ENCODE measurements at places on chromosomes 7 and 10. TPM values are rescaled to one million over a fixed set of nuclear protein-coding genes. Genes with fewer than 3 reads are reported as not detected.

Gene GARIN1A
- polyA plus RNA-seq: 1.4 TPM

Gene CPA2
- polyA plus RNA-seq: not detected

Gene TMEM236
- polyA plus RNA-seq: not detected

Gene RADIL
- polyA plus RNA-seq: 0.48 TPM

Gene AKR1C8
- not detected for polyA plus RNA-seq

Gene FAM20C
- 36.6 TPM for polyA plus RNA-seq

Gene SPDYE16
- not detected for polyA plus RNA-seq

Gene BRAT1
- polyA plus RNA-seq: 27.5 TPM

Gene ZNF467
- polyA plus RNA-seq: 0.77 TPM

Gene MINDY4
- polyA plus RNA-seq: 1.9 TPM

DNA sequence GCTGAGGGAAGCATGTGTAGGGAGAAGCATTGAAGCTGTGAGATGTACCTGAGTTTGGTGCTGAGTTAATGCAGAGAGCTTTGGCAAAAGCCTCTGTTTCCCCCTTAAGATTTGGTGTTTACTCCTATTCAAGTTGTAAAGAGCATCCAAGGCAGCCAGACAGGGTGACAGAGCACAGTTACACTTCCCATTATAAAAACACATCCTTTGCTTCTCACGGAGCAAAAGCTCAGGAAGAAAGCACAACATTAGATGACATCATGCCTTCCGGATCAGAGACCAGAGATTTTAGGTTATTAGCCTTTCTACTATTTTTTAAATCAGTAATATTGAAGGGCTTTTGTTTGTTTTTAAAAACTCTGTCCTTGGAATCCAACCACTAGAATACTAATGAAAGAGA lies 182.9 kb downstream of the DOCK4 start:
- no peak overlapping the region for H3K4me3 ChIP-seq
- peaks cover 2% of the 10 kb centered on the region for H3K4me1 ChIP-seq
- no peaks in the 10 kb centered on the region for H3K27me3 ChIP-seq
- H3K27ac ChIP-seq: no peak overlapping the region
- DNase-seq: no peak

DNA sequence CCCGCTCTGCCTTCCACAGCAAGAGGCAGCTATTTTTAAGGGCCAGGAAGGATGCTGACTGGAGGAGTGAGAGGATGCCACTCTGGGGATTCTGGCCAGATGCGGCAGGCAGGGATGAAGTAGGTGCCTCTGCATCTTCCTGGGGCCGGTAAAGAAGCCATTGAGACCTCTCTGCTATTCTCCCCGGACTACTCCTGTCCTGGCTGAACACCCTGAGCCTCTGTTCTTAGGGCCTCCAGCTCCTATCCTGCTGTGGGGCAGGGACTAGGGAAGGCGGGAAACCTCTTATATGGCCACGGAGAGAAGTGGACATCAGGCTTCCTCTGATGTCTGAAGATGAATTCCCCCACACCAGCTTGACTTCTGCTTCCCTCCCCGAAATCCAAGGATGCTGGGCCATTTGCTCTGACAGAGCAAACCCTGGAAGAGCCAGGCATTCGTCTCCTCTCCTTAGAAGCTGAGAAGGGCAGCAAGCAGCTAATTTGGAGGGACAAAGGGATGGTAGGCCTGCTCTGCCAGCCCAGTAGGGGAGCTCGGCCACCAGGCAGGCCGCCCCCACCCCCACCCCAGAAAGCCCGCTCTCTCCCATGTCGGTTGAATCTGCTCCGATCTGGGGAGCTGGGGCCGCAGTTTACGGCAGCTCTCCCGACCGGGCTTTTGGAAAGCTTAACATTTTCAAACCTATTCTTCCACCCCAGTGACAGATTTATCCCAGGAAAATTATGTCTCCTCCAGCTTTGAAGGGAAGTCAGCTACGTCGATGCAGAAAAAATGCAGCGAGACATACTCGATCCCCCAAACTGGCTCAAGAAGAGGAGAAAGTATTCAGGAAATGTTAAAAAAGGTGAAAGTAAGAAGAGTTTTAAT lies 2.8 kb downstream of the FGF8 start:
- H3K4me1 ChIP-seq: peaks cover 2% of the 10 kb centered on the region
- H3K27ac ChIP-seq: no peak overlapping the region
- peaks cover 86% of the 10 kb centered on the region for H3K27me3 ChIP-seq
- H3K4me3 ChIP-seq: no peak overlapping the region

GRCh38 chr10:22649390-22649841 lies 65.0 kb downstream of the PIP4K2A start:
- peaks cover 15% of the 10 kb centered on the region for H3K4me1 ChIP-seq
- H3K27me3 ChIP-seq: no peaks in the 10 kb centered on the region
- no peak for DNase-seq
- H3K4me3 ChIP-seq: no peak overlapping the region
- H3K27ac ChIP-seq: no peak overlapping the region

- no peaks in the 10 kb centered on the region for H3K36me3 ChIP-seq
- no peaks in the 10 kb centered on the region for H3K27me3 ChIP-seq
- no peak overlapping the region for H3K4me3 ChIP-seq
- no peak for DNase-seq
- no peak overlapping the region for H3K27ac ChIP-seq
- no peaks in the 10 kb centered on the region for H3K4me1 ChIP-seq
Measured at GRCh38 chr7:40859965-40860543, 725.2 kb downstream of the SUGCT start.

DNA sequence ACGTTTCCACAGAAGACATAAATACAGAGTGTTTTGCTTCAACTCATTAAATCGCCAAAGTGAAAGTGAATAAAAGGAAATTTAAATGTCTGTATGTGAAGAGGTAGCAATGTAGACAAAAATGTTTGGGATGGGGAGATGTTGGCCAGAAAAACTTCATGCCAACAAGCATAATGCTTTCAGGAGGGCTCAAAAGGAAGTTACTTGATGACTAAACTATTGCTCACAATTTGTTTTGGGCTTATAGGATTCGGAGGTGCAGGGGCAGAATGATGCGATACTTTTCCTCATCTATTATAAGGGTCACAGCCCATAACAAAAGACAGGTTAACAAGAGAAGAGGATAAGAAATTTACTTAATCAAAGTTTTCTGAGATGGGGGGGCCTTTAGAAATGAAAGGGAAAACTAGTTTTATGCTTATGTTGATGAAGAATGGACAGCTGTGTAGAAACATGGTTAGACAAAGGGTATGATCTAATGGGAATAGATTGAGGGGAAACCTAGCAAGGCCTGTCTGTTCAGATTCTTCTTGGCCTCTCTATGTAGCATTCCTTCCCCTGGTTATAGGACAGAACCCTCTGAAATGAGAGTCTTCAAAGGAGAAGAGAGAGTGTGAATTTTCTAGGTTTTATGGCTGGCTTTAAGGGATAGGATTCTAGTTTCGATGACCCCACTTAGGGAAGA lies 898.6 kb downstream of the LRMDA start:
- H3K36me3 ChIP-seq: no peaks in the 10 kb centered on the region
- H3K27me3 ChIP-seq: no peaks in the 10 kb centered on the region
- no peak overlapping the region for H3K4me3 ChIP-seq
- H3K4me1 ChIP-seq: peaks cover 1% of the 10 kb centered on the region

- no peaks in the 10 kb centered on the region for H3K4me1 ChIP-seq
- H3K27ac ChIP-seq: no peak overlapping the region
- DNase-seq: no peak
- no peaks in the 10 kb centered on the region for H3K27me3 ChIP-seq
- no peak overlapping the region for H3K4me3 ChIP-seq
Measured at GRCh38 chr10:112517451-112517862, 70.4 kb downstream of the VTI1A start.

GRCh38 chr7:37084303-37084702 lies 360.0 kb upstream of the AOAH start:
- no peak for DNase-seq
- H3K4me3 ChIP-seq: no peak overlapping the region
- H3K27me3 ChIP-seq: no peaks in the 10 kb centered on the region
- no peak overlapping the region for H3K27ac ChIP-seq
- H3K4me1 ChIP-seq: peaks cover 5% of the 10 kb centered on the region

GRCh38 chr10:43348511-43349312 lies 22.7 kb upstream of the FXYD4 start:
- no peaks in the 10 kb centered on the region for H3K36me3 ChIP-seq
- DNase-seq: peak; percentile 68
- no peak overlapping the region for H3K27ac ChIP-seq

GRCh38 chr10:95295031-95295755 lies 4.4 kb upstream of the PDLIM1 start:
- H3K36me3 ChIP-seq: no peaks in the 10 kb centered on the region
- peak; percentile 60 for DNase-seq
- peak overlapping the region; percentile 5 for H3K4me3 ChIP-seq
- peak overlapping the region; percentile 10 for H3K27ac ChIP-seq

DNA sequence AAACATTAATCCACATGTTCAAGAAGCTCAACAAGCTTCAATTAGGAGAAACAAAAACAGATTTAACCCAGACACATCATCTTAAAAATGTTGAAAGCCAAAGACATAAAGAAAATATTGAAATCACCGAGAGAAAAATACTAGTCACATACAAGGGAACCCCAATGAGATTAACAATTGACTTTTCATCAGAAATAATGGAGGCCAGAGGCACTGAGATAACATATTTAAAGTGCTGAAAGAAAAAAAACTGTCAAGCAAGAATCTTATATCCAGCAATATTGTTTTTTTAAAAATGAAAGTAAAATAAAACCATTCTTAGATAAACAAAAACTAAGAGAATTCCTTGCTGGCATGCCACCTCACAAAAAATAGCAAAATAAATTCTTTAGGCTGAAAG lies 28.9 kb downstream of the AOC1 start:
- H3K4me3 ChIP-seq: no peak overlapping the region
- H3K4me1 ChIP-seq: peaks cover 4% of the 10 kb centered on the region
- no peaks in the 10 kb centered on the region for H3K36me3 ChIP-seq
- no peak for DNase-seq
- no peaks in the 10 kb centered on the region for H3K27me3 ChIP-seq

GRCh38 chr10:129896860-129897200 lies 67.2 kb downstream of the EBF3 start:
- no peaks in the 10 kb centered on the region for H3K4me1 ChIP-seq
- H3K27ac ChIP-seq: no peak overlapping the region
- no peaks in the 10 kb centered on the region for H3K27me3 ChIP-seq
- H3K36me3 ChIP-seq: no peaks in the 10 kb centered on the region
- DNase-seq: no peak
- H3K4me3 ChIP-seq: no peak overlapping the region

- H3K27ac ChIP-seq: no peak overlapping the region
- peaks cover 87% of the 10 kb centered on the region for H3K27me3 ChIP-seq
- H3K4me1 ChIP-seq: no peaks in the 10 kb centered on the region
Measured at GRCh38 chr7:128357217-128357613, 4.3 kb downstream of the PRRT4 start.

- no peak for DNase-seq
- no peak overlapping the region for H3K27ac ChIP-seq
- no peaks in the 10 kb centered on the region for H3K4me1 ChIP-seq
- H3K27me3 ChIP-seq: no peaks in the 10 kb centered on the region
- H3K36me3 ChIP-seq: no peaks in the 10 kb centered on the region
Measured at GRCh38 chr7:157898802-157899505, 562.1 kb downstream of the DNAJB6 start.
